ENCODE measurements at places on chromosomes 11 and 22.

DNA sequence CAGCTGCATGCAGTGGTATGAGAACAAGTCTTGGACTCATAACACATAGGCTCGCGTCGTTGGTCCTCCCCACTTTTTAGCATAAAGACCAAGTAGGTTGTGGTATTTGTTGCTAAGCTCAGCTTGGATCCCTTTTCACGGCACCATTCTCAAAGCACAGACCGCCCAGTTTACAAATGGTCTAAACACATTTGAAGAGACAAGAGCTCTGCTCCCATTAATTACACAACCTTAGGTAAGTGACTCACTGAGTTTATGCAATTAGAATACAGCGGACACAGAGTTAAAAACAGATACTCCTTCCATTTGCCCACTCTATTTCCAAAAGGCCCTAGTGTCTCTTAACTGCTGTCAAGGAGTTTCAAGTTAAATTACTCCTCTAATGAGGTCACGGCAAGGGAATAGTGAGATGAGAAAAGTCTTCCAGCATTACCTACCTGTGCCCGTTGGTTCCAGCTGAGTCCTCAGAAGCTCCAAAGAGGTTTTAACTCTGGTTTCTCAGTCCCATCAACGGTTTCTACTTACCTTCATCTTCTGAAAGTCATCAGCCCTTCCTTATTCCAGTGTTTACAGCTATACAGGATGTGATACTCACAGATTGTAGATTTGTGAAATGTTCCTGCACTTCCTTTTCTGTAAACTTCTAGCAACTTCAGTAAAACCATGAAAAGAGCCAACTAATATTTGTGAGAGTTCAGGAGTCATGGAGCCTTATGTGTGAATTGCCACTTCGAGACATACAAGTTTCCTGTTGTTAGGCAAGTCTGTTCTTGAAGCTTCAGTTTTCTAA lies at the start of gene MS4A6A:
MS4A6A (minus strand) TSS at position 543 of the 790 bp plus-strand sequence. CDS start 1,356 bp downstream, outside the sequence.
- no peak for DNase-seq

DNA sequence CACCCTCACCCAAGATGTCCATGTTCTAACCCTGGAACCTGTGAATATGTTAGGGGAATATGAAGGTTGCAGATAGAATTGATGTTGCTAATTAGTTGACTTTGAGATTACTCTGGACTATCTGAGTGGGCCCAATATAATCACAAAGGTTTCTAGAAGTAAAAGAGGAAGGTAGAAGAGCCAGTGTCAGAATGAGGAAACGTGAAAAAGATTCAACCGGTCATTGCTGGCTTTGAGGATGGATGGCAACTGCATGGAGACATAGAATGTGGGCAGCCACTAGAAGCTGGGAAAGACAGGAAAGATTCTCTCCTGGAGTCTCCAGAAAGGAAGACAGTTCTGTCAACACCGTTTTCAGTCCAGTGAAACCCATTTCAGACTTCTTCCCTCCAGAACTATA lies 86.6 kb downstream of the CLPB start:
- DNase-seq = no peak

DNA sequence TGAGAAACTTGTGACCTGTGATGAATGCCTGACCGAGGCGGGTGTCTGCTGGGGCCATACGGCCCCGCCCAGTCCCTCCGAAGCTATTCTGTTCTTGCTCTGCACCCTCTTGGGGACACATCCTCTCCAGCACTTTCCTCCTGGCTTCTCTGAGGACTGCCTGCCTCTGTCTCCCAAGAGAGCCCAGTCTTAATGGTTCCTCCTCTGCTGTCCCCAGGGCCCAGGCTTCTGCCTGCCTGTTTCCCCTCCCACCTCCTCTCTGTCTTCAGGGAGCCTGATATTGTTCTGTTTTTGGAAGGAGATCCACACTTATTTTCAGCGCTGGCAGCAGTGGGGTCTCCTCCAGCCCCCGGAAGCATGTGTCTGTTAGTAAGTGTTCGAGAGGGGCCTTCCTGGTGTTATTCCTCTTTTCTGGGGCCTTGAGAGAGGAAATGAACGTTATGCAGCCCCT lies 18.7 kb downstream of the SYNGR1 start:
- DNase-seq = no peak

GRCh38 chr11:94856443-94856842 lies 88.3 kb downstream of the AMOTL1 start:
- no peak for DNase-seq
